ENCODE measurements at places on chromosomes 6 and 20.

- no peak for DNase-seq
Observed at GRCh38 chr6:132021552-132022375, 70.6 kb upstream of the CCN2 start.

DNA sequence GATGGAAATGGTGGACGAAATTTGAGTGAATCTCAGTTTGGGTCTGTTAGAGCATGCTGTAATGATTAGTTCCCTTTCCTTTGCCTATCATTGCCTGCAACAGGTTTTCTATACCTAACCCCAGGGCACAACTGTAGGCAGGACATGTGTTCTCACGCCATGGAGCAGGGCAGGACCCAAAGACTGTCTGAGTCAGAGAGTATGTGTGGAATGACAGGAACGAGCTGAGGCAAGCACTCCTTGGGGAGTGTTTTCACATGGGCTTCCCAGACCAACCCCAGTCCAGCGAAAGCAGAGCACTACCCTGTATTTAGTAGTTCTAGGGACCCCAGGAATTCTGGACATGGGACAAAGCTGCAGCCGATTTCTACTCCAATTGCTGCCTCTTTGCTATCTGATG, 234.2 kb downstream of the HACE1 start:
- DNase-seq: no peak

DNA sequence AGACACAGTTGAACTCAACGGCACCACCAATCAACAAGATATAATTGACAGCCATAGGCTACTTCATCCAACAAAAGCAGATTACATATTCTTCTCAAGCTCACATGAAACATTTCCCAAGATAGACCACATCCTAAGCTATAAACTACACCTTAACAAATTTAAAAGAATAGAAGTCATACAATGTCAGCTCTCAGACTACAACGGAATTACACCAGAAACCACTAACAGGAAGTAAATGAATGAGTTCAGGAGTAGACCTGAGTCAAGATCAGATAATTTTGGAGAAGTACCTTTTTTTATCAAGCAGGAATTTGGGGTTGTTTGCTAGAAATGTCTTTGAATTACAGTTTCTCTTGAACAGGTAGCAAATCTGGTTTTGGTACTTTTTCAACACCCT, 237.8 kb downstream of the TBX18 start:
- DNase-seq: no peak

DNA sequence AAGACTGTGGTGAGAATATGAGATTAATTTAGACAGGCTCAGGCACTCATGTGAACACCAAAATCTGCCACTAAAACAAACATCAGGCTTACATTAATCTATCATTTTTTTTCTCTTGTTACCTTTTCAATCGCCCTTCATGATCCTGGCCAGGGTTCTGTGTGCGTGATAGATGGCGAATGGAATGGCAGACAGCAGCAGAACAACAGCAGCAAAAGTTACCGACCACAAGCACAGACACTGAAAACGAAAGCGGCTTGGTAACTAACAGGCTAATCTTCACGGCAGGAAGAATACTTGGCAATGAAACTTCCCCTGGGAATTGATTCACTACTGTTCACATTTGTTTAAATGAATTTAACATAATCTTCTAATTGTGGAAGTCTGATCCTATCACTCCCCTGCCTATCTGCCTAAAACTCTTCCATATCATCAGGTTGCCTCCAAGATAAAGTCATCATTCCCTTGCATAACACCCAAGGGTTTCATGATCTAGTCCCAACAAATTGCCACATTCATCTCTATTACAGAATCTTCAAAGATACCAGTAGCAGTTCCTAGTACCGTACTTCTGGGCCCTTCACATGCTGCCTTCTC, 28.7 kb downstream of the PTPRK start:
- no peak for DNase-seq

- DNase-seq: no peak
Observed at GRCh38 chr6:109303640-109304283, 78.5 kb downstream of the CD164 start.

- DNase-seq: no peak
Observed at GRCh38 chr6:2196079-2196679, 49.2 kb downstream of the GMDS start.

DNA sequence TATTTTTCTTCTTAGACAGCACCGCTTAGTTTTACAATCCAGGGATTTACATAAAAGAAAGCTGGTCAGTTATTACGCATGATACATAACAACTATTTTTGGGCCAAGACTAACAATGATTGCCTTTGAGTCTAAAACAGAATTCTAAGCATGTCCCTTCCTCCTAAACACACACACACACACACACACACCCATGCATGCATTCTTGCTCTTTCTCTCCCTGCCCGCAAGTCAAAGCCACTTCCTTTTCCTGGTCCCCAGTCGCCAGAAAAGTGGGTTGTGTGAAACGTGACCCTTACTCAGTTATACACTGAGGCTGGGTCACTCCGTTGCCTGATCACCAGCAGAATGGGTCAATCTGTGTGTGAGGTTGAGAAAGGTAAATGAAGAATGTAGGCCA, 31.4 kb downstream of the FYN start:
- DNase-seq: no peak

DNA sequence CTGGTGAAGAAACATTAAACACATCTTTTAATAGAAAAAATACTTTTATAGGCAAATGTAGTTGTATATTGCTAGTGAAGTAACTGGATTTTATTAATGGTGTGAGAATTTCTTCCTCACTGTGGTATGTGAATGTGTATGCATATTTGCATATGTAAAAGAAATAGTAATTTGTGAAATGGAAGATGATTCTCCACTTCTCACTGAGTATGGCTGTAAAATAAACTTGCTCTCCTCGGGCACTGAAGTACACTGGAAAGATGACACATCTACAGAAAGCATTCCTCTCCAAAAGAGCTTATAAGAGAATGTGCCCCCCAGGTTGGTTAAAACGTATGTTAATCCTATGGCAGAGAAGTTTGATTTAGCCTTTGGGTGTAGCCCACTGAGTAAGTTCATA, 155.5 kb downstream of the LPA start:
- no peak for DNase-seq

DNA sequence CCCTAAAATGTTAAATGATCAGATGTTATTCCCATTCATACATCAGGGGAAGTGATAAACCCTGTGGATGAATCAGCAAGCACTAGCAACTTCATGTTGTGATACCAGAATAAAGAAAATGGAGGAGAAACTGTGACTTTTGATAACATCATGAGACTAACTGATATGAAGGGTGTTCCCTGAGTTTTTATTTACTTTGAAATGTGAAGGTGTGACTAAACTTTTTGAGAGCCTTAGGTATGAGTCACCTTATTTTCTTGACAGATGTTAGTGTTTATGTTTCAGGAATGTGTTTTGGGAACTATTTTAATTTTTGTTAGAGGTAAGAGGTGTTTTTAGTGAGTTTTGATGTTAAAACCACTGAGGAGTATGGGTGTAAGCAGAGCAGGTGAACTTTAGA, 4.4 kb downstream of the PARD6B start:
- no peak for DNase-seq

DNA sequence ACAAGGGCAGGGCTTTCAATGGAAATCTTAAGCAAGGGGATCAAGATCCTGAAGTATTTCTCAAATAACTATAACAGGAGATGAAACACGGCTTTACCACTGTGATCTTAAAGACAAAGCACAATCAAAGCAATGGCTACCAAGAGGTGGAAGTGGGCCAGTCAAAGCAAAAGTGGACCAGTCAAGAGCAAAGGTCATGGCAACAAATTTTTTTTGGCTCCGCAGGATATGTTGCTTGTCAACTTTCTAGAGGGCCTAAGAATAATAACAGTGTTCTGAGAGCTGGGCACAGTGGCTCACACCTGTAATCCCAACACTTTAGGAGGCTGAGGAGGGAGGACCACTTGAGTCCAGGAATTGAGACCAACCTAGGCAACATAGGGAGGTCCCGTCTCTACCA, 54.1 kb downstream of the ILRUN start:
- DNase-seq: no peak

DNA sequence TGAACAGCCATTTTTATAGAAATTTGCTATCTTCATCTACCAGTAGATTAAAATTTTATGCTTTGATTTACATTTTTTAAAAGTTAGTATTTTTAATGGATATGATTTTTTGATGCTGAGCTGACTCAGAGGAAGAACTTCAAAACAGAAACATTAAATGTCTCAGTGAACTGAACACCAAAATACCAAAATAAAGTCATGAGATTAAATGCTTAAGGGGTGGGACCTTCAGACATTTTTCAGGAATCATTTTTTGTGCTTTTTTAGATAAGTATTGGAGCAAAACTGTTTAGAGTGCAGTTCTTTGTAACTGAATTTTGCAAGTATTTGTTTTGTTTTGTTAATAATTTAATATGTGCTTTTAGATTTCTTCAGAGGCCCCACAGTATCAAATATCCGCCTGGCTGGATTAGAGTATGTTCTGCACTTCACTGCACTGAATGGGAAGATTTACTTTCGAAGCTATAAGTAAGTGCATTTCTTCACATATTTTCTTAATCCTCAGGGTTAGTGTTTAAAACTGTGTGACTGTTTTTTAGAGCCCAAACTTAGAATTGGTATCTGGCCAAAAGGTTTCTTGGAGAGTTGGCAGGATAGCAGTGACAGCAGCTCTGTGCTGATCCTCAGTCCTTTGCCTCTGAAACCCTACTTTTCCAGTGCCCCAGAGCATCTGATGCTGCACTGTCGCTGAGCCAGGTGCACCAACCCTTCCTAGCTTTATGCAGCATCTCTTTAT, 33.7 kb downstream of the RPF2 start:
- DNase-seq: no peak

DNA sequence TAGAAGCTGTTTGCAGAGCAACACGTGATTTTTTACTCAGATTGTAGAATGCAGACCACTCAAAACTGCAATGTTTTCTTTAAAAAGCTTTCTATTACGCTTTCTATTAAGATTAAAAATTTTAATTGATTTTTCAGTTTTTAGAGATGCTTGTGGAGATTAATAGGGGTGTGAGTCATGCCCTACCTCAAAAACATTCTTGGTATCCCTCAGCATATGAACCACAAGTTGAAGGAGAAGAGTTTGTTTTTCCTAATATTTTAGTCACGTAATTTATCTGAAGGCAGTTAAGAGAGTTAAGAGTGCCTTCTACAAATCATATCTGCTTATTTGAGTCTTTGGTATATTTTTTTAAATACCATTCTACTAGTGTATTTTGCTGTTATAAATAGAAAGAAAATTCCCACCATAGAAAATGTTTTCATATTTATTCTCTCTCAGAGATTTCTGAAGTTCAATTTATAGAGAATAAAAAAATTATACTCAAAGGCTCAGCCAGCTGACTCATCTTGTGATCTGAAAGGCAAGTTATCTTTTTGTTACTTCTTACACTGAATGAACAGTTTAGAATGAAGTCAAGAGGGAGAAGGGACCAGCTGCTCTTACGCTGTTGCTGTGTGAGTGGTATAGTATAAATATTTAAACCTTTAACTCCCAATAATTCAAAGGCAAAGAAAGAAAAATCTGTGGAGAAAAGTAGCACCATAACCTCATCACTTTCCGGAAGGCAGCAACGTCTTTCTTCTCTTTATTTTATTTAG, 7.6 kb downstream of the RIPOR2 start:
- DNase-seq: no peak

- DNase-seq: peak; percentile 17
Observed at GRCh38 chr6:160430751-160431150, 82.6 kb downstream of the SLC22A3 start.

DNA sequence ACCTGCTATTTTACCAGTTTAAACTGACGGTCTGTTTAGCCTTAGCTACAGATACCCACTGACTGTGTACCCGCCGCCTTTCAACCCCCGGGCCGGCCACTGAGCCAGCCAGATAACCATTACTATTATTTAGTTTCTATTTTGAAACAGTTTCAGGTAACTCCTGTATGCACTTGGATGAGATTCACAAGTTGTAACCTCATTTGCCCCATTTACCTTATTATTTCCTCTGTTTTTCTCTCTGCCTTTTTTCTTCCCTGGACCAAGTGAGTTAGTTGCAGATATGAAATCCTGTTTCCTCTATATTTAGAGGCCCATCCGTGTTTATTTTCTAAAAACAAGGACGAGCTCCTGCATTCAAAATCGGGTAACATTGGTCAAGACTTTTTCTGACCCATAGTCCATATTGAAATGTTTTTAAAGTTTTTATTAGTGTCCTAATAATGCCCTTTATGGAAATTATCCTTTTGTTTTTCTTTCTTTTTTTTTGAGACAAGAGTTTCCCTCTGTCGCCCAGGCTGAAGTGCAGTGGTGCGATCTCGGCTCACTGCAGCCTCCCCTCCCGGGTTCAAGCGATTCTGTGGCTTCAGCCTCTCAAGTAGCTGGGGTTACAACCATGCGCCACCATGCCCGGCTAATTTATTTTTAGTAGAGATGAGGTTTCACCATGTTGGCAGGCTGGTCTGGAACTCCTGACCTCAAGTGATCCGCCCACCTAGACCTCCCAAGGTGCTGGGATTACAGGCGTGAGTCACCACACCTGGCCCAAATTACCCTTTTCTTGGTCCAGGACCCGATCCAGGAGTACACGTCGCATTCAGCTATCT, 767 bp downstream of the AP5S1 start:
- DNase-seq: no peak

DNA sequence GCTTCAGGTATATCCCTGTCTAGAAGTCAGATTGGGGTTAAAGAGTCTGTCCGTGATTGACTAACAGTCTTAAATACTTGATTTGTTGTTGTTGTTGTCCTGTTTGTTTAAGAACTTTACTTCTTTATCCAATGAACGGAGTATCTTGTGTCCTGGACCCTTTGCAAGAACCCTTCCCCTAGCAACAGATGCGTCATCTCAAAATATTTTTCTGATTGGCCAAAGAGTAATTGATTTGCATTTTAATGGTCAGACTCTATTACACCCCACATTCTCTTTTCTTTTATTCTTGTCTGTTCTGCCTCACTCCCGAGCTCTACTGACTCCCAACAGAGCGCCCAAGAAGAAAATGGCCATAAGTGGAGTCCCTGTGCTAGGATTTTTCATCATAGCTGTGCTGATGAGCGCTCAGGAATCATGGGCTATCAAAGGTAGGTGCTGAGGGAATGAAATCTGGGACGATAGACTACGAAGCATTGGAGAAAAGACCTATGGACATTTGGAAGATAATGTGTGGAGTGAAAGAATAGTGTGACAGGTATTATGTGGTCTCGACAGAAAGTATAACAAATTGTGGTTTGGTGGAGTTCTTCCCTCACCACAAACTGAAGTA, at the start of gene HLA-DRA:
HLA-DRA (plus strand) TSS at position 286 of the 613 bp plus-strand sequence; CDS start at position 350, 64 bp downstream.
- no peak for DNase-seq

All from tibial nerve (tissue), 4 donors.